CD4-positive, alpha-beta T cell (primary cell): ENCODE measurements at places on chromosomes 11 and 22.

DNA sequence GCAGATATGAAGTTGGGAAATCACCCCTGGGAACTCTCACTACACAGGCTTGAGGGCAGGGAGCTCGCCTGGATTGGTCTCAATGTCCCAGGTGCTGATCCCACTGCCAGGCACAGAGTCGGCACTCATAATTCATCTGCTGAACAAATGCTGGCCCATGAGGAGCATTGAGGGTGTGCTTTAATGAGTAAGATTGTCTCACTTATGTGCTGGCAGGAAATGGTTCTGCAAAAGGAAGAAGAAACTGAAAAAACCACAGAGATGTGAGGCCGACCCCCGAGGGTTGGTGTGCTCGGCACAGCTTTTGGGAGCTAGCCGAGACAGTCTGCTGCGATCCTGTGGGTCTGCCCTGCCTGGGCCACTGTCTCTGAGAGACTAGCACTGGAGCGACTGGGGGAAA lies 9.4 kb downstream of the PLAAT2 start:
- peak; percentile 74 for DNase-seq
- no peaks in the 10 kb centered on the region for H3K36me3 ChIP-seq
- peak overlapping the region; percentile 15 for H3K4me3 ChIP-seq
- peaks cover 47% of the 10 kb centered on the region for H3K4me1 ChIP-seq
- no peaks in the 10 kb centered on the region for H3K27me3 ChIP-seq

DNA sequence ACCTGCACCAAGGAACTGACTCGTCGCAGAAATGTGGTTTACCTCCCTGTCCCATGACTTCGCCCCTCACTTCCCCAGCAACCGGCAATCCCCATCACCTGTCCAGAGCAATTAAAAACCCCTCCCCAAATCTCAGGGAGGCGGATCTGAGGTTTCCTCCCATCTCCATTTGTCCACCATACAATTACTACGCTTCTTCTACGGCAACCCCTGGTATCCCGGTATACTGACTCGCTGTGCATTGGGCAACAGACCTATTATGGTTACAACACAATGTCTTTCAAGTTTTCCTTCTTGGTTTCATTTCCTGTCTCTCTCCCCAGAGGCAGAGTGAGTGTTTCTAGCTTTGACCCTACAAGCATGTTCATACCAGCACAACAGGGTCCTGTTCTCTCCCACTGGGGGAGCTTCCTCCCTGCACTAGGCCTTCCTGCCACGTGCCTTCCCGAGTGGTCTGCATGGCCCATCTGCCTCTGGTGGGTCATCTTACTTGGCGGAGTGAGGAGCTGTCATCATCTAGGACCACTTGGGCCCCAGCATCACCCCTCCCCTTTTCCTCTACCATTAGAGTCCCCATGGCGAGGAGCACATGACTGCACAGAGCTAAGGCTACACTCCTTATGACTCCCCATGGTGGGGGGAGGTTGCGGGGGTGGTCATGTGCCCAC lies 30.3 kb upstream of the NAP1L4 start:
- peaks cover 41% of the 10 kb centered on the region for H3K4me1 ChIP-seq
- H3K27ac ChIP-seq = no peak overlapping the region
- DNase-seq = no peak
- H3K4me3 ChIP-seq = no peak overlapping the region

GRCh38 chr11:95487391-95487790 lies 256.4 kb upstream of the SESN3 start:
- no peak overlapping the region for H3K4me3 ChIP-seq
- H3K27ac ChIP-seq = no peak overlapping the region
- no peaks in the 10 kb centered on the region for H3K27me3 ChIP-seq

GRCh38 chr11:123045101-123045500 lies 16.8 kb downstream of the HSPA8 start:
- no peak overlapping the region for H3K27ac ChIP-seq
- H3K36me3 ChIP-seq = no peaks in the 10 kb centered on the region
- H3K27me3 ChIP-seq = no peaks in the 10 kb centered on the region
- DNase-seq = no peak
- H3K4me1 ChIP-seq = no peaks in the 10 kb centered on the region
- no peak overlapping the region for H3K4me3 ChIP-seq

GRCh38 chr11:44235765-44236201 lies 74.2 kb downstream of the ALX4 start:
- no peaks in the 10 kb centered on the region for H3K27me3 ChIP-seq
- peaks cover 13% of the 10 kb centered on the region for H3K36me3 ChIP-seq
- no peaks in the 10 kb centered on the region for H3K4me1 ChIP-seq

DNA sequence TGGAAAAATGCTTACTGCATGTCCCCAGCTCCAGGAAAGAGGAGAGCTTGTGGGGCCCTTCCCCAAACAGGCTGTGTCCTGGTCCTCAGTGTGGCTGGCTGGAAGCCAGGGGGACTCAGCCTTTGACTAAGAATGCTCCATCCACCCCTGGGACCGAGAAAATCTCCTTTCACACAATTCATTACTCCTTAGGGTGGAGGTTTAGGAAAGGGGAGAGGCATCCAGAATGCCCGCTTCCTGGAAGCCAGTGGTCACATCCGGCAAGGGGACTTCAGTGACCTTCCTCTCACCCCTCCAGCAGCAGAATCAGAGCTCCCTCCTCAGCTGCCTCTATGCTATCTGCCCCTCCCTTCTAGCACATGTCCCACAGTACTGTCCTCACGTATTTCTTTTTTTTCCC lies 21.9 kb downstream of the ATG16L2 start:
- no peak for DNase-seq
- H3K4me3 ChIP-seq = no peak overlapping the region
- H3K27ac ChIP-seq = no peak overlapping the region
- H3K4me1 ChIP-seq = no peaks in the 10 kb centered on the region
- H3K27me3 ChIP-seq = no peaks in the 10 kb centered on the region

DNA sequence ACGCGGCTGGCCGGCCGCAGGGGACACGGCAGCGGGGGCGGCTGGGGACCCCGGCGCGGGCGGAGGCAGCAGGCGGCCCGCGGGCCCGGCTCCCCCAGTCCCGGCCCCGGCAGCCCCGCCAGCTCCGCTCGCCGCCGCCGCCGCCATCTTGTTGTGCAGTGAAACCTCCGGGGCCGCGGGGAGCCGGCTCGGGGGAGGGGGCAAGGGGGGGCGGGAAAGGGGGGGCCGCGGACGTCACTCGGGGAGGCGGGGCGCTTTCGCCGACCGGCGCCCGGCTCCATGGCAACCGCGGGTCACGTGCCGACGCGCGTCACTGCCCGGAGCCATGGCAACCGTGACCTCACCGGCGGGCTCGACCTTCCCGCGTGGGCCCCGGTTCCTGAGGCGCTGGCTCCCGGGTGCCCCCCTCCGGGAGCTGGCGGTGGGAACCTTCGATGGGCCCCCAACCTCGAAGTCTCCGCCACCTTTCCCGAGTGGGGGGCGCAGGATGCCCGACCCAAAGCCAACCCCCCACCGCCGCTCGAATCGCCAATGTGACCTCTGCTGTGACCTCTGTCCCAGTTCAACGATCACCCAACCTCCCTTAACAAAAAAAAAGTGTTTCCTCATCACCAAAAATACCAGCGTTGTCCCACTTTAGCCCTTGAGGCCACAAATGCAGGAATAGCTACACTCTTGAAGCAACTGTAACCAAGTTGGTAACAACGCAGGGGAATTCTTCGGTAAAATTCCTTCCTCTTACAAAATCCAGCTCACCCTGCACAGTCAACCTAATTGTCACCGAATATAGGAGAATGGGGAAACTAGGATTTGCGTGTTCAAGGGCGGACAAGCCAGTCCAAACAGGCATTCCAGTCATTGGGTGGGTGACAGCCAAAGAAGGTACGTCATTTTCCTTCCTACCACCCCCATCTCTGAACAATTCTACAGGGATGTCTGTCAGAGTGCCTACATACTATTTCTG lies at the start of gene SIK3:
SIK3 (minus strand) TSS at position 160 of the 964 bp plus-strand sequence; CDS start at position 147, 13 bp downstream.
- H3K27ac ChIP-seq = peak within 1 kb of the TSS; percentile 81
- no peaks in the 10 kb centered on the region for H3K36me3 ChIP-seq
- peaks cover 38% of the 10 kb centered on the region for H3K4me1 ChIP-seq
- no peaks in the 10 kb centered on the region for H3K27me3 ChIP-seq
- H3K4me3 ChIP-seq = peak within 1 kb of the TSS; percentile 89

- no peak overlapping the region for H3K4me3 ChIP-seq
- no peaks in the 10 kb centered on the region for H3K27me3 ChIP-seq
- H3K4me1 ChIP-seq = no peaks in the 10 kb centered on the region
- no peak for DNase-seq
- no peaks in the 10 kb centered on the region for H3K36me3 ChIP-seq
- H3K27ac ChIP-seq = no peak overlapping the region
These were observed 13.1 kb downstream of the NPTXR start for GRCh38 chr22:38830845-38831108.

GRCh38 chr11:134157451-134157850 lies 66.3 kb downstream of the NCAPD3 start:
- no peak for DNase-seq
- H3K4me3 ChIP-seq = no peak overlapping the region
- no peak overlapping the region for H3K27ac ChIP-seq

DNA sequence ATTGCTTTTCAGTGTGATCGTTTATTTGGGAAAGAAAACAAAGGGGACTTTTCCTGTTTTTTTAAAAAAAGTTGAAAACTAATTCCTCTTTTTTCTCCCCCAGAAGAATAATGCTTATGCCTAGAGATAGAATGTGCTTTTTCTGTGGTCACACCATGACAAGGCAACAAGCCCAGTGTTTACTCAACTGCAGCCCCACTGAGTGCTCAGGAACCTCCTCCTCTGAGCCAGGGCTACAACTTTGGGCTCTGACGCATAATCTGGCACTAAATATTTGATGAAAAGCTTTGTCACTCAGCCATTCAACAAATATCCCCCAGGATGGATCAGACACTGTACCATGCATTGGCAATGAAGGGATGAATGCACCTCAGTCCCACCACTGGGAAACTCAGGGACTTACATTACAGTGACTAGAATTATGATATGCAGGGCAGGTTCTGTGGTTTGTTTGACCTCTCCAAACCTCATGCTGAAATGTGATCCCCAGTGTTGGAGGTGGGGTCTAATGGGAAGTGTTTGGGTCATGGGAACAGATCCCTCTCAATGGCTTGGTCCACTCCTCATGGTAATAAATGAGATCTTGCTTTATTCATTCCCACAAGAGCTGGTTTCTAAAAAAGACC lies 155.9 kb downstream of the CCDC34 start:
- no peaks in the 10 kb centered on the region for H3K27me3 ChIP-seq
- no peak overlapping the region for H3K4me3 ChIP-seq
- H3K27ac ChIP-seq = no peak overlapping the region
- DNase-seq = no peak

- peaks cover 5% of the 10 kb centered on the region for H3K27me3 ChIP-seq
- no peaks in the 10 kb centered on the region for H3K36me3 ChIP-seq
- no peak overlapping the region for H3K4me3 ChIP-seq
- H3K4me1 ChIP-seq = no peaks in the 10 kb centered on the region
- H3K27ac ChIP-seq = no peak overlapping the region
These were observed 16.1 kb upstream of the MAPK11 start for GRCh38 chr22:50286275-50286674.

- no peak overlapping the region for H3K4me3 ChIP-seq
- no peaks in the 10 kb centered on the region for H3K27me3 ChIP-seq
- H3K4me1 ChIP-seq = peaks cover 15% of the 10 kb centered on the region
- no peak for DNase-seq
These were observed 14.4 kb upstream of the TBC1D10A start for GRCh38 chr22:30340911-30341685.

GRCh38 chr11:34149274-34149673 lies 43.8 kb downstream of the NAT10 start:
- H3K36me3 ChIP-seq = peaks cover 59% of the 10 kb centered on the region
- no peak overlapping the region for H3K27ac ChIP-seq
- H3K4me3 ChIP-seq = no peak overlapping the region
- no peaks in the 10 kb centered on the region for H3K27me3 ChIP-seq
- H3K4me1 ChIP-seq = no peaks in the 10 kb centered on the region

- H3K36me3 ChIP-seq = no peaks in the 10 kb centered on the region
- no peak overlapping the region for H3K27ac ChIP-seq
- H3K4me1 ChIP-seq = no peaks in the 10 kb centered on the region
- H3K27me3 ChIP-seq = peaks cover 6% of the 10 kb centered on the region
These were observed 135.9 kb downstream of the FDX1 start for GRCh38 chr11:110565357-110566336.
